T-cell (primary cell): ENCODE measurements at places on chromosomes 11 and 22.

DNA sequence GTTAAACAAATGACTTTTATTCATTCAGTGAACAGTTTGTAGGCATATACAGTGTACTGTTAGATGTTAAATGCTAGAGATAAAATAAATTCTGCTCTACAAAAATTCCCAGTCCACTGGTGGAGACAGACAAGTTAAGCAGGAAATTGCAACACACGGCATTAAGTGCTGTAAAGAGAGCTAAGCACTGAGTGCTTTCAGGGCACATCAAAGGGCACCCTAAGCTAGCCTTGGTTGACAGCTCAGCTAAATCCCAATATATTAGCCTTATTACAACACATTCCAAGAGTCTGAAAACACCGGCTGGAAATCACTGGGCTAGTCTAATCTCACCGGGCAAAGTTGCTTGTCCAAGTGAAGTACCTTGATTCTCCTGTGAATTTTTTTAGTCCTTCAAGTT, 55.1 kb downstream of the NOX4 start:
- DNase-seq: no peak

DNA sequence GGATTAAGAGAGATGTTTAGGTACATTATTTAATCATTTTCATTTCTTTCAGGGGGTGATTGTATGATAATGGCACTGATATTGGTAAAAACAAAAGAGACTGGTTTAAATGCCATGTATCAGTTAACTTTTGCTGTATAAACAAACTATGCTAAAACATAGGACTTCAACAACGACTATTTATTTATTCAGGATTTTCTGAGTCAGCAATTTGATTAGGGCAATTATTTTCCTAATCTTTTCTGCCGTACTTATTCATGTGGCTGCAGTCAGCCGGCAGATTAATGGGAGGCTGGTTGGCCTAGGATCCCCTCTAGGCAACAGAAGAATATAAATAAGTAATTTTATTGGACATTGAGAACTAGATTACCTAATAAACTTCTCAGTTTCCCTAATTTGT, 661.7 kb upstream of the RAG2 start:
- no peak for DNase-seq

DNA sequence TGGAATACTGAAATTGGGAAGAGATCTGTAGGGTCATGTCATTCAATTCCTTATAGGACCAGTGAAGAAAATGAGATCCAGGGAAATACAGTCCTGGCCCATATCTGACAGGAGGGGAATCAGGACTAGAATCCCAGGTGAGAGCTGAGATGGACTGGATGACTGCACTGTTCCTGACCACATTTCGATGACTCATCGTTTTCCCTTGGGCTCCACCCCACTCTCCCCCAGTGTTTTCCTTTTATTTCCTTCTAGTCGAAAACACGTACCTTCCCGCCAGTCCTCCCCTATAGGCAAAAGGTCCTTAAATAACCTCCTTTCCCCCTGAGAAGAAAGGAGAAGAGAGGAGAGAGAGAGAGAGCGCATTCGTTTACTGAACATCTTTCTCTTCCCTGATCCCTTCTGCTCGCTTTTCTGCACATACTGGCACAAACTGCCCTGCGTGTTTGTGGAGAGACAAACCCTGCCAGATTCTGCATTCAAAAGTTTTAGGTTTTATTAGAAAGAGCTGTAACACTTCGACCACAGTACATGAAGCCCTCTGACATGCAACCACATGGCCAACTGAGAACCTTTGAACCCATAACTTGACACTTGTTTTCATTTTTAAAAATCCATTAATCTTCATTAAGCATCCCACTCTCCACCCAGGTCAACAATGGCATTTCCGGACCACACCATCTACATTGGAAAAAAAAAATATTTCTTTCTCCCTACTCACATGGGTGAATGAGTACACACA, 565.7 kb downstream of the METTL15 start:
- DNase-seq: no peak

- DNase-seq: no peak
Observed at GRCh38 chr22:41425660-41426365, 20.8 kb downstream of the TOB2 start.

- DNase-seq: no peak
Observed at GRCh38 chr22:27073601-27074425, 416.4 kb downstream of the MIAT start.

- DNase-seq: peak; percentile 78
Observed at GRCh38 chr11:72676861-72677341, 2.7 kb upstream of the PDE2A start.

GRCh38 chr11:60087239-60087638, 1.2 kb upstream of the MS4A2 start:
- no peak for DNase-seq

GRCh38 chr11:39630365-39630764, 1829.1 kb downstream of the LRRC4C start:
- no peak for DNase-seq

GRCh38 chr11:110133160-110133559, 40.0 kb downstream of the ZC3H12C start:
- no peak for DNase-seq

- no peak for DNase-seq
Observed at GRCh38 chr22:24355574-24355973, 71.8 kb upstream of the ADORA2A start.

GRCh38 chr11:12680246-12680939, 6.2 kb downstream of the TEAD1 start:
- DNase-seq: no peak

- no peak for DNase-seq
Observed at GRCh38 chr11:132855516-132855915, 676.8 kb downstream of the OPCML start.

DNA sequence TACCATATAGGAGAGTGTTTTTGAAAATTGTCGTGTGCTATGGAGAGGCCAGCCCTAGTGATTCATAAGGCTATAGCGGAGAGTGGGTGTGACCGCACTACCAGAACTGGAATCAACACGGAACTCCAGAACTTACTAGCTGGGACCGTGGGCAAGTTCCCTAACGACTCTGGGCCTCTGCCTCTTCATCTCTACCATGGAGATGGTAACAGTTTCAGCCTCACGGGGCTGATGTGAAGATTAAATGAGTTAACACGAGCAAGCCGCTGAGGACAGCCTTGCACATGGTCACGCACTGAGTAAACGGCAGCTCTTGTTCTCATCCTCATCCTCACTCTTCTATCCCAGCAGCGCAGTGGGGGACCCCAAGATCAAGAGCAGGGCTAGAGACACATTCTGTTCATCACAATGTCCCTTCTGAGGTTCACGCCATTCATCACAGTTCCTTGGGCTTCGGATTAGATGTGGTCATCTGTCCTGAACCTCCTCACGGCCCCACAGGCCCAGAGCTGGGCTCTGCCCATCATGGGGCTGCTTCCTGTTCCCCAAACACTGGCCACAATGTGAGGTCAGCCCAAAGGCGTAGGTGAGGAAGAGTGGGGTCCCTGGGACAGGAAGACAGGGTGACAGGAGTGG, 47.2 kb upstream of the CD5 start:
- no peak for DNase-seq

- peak; percentile 49 for DNase-seq
Observed at GRCh38 chr22:39236321-39237317, 8.2 kb downstream of the PDGFB start.

- DNase-seq: no peak
Observed at GRCh38 chr22:31678748-31679147, 16.7 kb upstream of the PISD start.

- peak; percentile 49 for DNase-seq
Observed at GRCh38 chr11:44621140-44621681, 55.7 kb downstream of the CD82 start.

GRCh38 chr11:73191151-73191550, 26.9 kb upstream of the P2RY2 start:
- no peak for DNase-seq

DNA sequence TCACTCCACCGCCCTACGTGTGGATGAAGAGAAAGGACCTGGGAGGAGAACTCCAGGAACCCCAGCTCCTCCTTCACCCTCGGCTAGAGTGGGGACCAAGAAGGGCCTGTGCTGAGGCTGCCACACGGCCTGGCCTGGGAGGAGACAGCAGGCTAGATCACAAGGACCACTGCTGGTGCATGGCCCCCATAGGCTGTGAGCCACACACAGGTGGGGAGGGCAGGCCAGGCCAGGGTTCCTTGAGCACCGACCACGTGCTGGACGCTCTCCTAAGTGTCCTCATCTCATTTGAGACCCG, 1392.4 kb downstream of the TBC1D22A start:
- no peak for DNase-seq

DNA sequence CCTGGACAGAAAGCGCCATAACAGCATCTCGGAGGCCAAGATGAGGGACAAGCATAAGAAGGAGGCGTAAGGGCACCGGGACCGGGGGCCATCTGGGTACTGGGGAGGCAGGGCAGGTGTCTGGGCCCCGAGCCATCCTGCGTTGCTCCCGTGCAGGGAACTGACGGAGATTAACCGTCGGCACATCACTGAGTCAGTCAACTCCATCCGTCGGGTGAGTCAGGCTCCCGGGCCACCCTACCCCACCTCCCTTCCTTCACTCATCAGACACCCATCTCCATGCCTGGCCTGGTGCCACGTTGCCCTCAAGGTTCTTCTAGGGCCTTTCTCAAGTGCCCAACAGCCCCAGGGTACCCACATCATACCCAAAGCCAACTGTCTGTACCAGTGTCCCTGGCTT, 15.0 kb downstream of the PLCB3 start:
- no peak for DNase-seq

DNA sequence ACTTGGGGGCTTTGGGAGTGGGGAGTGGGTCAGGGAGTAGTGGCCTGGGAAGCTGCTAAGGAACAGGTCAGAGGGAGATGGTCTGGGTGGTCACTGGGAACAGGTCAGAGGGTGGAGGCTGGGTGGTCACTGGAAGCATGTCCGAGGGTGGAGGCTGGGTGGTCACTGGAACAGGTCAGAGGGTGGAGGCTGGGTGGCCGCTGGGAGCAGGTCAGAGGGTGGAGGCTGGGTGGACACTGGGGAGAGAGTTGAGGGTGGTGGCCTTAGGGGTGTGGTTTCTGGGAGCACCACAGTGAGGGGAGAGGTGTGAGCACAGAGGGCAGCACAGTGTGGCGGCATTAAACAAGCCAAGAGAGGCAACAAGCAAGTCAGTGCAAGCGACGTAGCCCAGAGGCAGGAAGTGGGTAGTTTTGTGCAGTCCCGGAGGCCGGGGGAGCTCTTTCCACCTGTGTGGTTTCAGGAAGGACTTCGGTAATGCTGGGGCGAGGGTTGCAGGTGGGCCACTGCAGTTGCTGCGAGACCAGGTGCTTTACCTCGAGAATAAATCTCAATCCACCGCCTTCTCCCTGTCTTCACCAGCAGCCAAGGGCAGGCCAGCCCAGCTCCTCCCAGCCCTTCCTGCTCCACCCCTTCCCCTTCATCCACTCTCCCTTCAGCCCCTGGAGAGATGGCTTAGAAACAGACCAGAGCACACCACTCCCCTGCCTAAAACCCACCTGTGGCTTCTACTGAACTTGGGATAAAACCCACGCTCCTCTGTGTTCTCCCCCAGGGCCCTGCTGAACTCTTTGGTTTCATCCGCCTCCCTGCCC, 3.2 kb upstream of the CACNA1I start:
- peak; percentile 31 for DNase-seq

DNA sequence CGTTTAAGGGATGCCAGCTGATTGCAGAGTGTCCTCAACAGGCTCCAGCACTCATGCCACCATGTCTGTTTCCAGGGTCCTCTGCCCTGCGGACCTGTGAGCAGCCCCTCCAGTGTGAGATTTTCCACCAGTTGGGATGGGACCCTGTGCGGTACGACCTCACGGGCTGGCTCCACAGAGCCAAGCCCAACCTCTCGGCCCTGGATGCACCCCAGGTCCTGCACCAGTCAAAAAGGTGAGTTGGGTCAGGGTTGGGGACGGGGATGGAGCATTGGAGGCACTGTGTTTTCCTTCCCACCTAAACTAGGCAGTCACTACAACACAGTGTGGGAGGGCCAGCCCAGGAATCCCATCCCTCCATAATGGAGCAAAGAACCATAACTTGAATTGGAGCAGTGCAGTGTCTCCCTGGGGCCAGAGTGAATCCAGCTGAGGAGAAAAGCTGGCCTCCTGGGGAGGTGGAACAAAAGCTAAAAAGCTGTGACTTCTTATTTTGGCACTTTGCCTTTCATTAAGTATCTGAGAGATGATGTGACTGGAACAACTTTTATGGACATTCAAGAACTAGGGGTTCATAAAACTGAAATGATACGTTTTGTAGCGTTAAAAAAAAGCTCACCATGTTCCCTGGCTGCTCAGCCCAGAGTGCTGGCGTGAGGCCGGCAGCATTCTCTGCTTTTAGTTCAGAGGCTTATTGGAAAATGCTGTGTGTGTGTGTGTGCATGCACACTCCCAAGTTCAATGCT, 101.8 kb downstream of the MYO18B start:
- no peak for DNase-seq

- DNase-seq: no peak
Observed at GRCh38 chr11:2517386-2518064, 72.7 kb downstream of the KCNQ1 start.

DNA sequence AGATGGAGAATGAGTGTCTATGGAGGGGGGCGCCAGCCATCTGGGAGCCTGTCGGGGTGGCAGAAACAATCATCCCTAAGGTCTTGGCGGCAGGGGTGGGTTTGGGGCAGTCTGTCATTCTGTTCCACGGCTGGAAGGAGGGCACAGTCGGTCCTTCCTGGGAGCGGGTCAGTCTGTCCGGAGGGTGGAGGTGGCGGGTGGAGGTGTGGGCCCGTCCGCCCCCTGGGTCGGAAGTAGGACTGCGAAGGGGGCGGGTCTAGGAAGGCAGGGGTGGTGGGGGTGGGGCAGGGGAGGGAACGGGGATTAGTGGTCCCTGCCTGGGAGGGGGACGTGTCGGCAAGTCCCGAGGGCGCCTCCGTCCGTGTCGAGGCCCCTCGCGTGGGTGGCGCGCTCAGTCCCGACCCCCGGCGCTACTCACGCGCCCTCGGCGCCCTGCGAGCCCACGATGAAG, 461 bp downstream of the TBC1D10A start:
- DNase-seq: peak; percentile 20

- DNase-seq: no peak
Observed at GRCh38 chr11:83238111-83238510, 44.6 kb downstream of the ANKRD42 start.

DNA sequence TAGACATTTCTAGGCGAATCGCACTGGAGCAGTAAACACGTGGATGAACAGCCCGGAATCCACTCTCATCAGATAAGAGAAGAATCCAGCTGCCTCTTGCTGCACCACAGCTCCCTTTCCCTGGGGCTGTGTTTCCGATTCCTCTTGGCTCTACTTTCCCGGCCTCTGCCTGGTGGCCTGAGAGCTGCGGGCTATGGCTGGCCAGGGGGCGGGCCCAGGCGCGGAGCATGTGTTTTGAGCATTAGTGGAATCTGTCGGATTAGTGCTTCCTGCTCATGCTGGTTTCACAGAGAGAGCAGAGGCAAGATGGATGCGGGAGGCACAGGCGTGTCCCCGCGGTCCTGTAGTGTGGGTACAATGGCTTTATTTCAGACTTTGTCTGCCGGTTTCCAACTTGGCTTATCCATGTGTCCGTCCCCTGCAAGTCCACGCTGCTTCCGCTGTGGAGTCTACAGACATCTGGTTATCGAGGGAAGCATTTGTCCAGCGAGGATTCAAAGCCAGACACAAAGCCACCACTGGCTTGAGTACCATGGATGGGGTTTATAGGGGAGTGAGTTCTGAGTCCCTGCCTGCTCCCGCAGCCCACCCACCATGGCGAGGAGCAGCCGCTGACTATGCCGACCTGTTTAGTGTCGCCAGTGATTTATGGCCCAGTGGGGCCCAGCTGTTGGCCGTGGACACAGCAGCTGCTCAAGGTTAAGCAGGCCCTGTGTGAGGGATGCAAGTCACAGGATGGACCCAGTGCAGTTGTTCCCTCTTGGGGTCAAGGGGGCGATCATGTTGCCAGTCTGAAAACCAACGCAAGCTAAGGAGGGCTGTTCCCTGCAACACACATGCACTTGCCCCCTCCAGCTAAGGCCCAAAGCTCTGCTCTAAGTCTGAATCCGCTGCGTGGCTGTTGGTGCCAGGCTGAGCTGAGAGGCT, 43.3 kb upstream of the EP300 start:
- DNase-seq: no peak
